ENCODE measurements at places on chromosomes 4 and X.

DNA sequence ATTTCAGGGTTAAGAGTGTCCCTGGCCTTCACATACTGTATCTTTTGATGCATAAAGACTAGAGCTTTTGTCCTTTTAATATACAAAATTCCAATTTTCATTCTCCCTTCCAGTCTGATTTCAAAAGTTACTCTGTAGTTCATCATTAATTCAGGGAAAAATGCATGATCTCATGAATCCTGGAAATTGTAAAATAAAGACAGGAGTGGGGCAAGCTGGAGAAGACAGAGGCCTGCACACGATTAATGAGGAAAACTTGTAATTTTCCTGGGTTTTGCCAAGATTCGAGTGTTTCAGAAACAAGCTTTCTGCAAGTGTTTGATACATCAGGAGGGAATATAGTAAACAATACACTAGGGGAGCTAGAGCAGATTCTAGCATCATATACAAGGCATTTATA, 947.9 kb downstream of the FAT4 start:
- no peak for DNase-seq
- H3K27ac ChIP-seq = no peak overlapping the region
- H3K27me3 ChIP-seq = no peaks in the 10 kb centered on the region
- peaks cover 3% of the 10 kb centered on the region for H3K4me1 ChIP-seq
- no peaks in the 10 kb centered on the region for H3K36me3 ChIP-seq

DNA sequence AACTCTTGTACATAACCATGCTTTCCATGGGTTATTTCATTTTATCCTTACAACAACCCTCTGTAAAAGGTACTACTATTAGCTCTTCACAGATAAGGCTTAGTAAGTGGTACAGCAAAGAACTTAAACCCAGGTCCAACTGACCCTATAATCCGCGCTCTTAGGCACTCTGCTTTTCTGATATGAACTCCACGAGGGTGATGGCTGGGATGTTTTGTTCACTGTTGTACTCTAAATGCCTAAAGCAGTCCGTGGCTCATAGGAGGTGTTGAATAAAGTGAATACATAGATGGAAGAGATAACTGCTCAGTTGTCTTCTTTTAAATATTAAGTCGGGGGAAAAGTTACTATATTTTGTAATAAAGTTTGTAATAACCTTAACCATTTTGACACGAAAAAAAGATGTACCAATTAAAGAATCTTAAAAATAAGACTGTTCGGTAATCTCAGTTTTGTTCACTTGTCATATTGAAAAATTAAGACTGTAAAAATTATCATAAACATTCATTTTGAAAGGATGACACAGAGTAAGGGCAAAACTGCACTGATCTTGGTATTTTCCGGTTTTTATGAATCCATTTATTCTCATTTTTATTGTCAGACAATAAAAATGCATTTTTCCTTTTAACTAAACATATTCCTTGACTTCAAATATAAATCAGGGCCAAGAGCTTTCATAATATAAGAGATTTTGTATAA, 166.5 kb downstream of the FBXW7 start:
- H3K27me3 ChIP-seq = no peaks in the 10 kb centered on the region
- H3K4me1 ChIP-seq = peaks cover 35% of the 10 kb centered on the region
- H3K4me3 ChIP-seq = peak overlapping the region; percentile 63

- DNase-seq = peak; percentile 31
- no peak overlapping the region for H3K4me3 ChIP-seq
- no peaks in the 10 kb centered on the region for H3K36me3 ChIP-seq
- peaks cover 22% of the 10 kb centered on the region for H3K4me1 ChIP-seq
- H3K27ac ChIP-seq = peak overlapping the region; percentile 23
- no peaks in the 10 kb centered on the region for H3K27me3 ChIP-seq
These were observed 41.1 kb upstream of the PPARGC1A start for GRCh38 chr4:23930750-23931488.

DNA sequence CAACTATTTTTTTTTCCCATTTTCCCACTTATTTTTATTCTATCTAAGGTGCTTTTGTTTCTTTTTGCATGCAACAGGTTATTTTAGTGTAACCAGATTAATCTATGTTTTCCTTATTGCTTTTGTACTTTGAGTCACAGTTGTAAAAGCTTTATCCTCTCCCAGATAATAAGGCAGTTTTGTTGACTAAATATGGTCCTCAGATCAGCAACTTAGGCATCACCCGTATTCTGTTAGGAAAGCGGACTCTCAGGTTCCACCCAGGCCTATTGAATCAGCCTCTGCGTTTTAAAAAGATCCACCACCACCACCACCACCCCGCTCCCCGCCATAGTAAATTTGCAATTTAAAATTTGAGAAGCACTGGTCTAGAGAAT, 58.6 kb upstream of the USP9X start:
- H3K4me3 ChIP-seq = peak overlapping the region; percentile 46
- H3K27ac ChIP-seq = peak overlapping the region; percentile 77
- H3K27me3 ChIP-seq = no peaks in the 10 kb centered on the region
- no peaks in the 10 kb centered on the region for H3K36me3 ChIP-seq
- DNase-seq = no peak
- H3K4me1 ChIP-seq = peaks cover 10% of the 10 kb centered on the region

DNA sequence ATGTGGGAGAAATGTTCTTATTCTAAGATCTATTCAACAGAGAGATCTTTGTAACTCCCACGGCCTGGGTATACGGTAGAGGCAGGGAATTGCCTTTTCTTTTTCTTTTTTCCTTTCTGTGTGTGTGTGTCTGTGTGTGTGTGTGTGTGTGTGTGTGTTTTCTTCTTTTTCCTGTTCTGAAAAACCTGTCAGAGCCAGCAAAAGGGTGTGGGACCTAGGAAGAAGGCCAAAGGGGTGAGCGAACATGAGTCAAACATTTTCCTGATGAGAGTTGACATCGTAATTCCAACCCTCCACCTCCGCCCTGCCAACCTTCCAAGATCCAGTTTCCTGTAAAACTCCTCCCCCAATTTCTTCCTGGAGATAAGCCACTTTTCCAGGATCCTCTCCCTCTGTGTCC, 2.8 kb upstream of the CHIC2 start:
- H3K27me3 ChIP-seq = peaks cover 6% of the 10 kb centered on the region
- H3K4me1 ChIP-seq = peaks cover 5% of the 10 kb centered on the region
- no peaks in the 10 kb centered on the region for H3K36me3 ChIP-seq
- no peak for DNase-seq
- no peak overlapping the region for H3K4me3 ChIP-seq

DNA sequence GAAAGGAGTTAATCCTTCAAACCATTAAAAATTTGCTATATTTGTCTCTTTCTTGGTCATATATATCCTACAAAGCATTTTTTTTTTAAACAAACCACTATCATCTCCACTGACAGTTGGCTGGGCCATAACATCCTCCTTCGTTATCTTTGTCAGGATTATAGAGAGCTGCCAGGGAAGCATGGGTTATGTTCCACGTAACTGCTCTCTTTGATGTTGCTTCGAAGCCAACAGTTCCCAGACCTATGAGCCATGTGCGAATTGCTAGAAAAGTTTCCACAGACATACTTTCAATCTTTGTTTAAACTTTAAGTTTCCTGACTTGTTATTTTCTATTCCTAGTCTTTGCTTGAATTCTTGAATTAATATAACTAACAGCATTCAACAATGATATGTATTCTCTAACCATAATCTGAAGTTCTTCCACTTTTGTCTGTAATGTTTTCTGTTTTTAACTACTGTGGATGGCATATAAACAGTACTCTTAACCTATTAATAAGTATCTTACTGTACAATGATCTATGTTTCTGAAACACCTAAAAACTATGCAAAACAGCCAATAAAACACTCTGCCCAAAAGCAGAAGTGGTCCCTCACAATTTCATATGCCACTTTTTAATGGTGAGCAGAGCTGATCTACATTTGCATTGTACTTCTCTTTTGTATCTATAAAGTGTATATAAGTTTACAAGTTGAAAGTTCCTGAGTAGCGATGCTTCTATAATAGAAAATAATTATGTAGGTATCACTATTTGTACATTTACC, 37.9 kb downstream of the EREG start:
- no peak overlapping the region for H3K27ac ChIP-seq
- H3K36me3 ChIP-seq = no peaks in the 10 kb centered on the region
- DNase-seq = no peak
- H3K4me3 ChIP-seq = no peak overlapping the region

- H3K4me1 ChIP-seq = no peaks in the 10 kb centered on the region
- peaks cover 5% of the 10 kb centered on the region for H3K27me3 ChIP-seq
- no peak for DNase-seq
- no peak overlapping the region for H3K27ac ChIP-seq
- no peaks in the 10 kb centered on the region for H3K36me3 ChIP-seq
These were observed 50.3 kb downstream of the MED28 start for GRCh38 chr4:17664755-17665154.

- H3K4me1 ChIP-seq = peaks cover 31% of the 10 kb centered on the region
- H3K27me3 ChIP-seq = peaks cover 18% of the 10 kb centered on the region
- peak overlapping the region; percentile 87 for H3K4me3 ChIP-seq
- H3K36me3 ChIP-seq = no peaks in the 10 kb centered on the region
- DNase-seq = no peak
These were observed 50.0 kb upstream of the TRIM2 start for GRCh38 chr4:153154007-153154975.

DNA sequence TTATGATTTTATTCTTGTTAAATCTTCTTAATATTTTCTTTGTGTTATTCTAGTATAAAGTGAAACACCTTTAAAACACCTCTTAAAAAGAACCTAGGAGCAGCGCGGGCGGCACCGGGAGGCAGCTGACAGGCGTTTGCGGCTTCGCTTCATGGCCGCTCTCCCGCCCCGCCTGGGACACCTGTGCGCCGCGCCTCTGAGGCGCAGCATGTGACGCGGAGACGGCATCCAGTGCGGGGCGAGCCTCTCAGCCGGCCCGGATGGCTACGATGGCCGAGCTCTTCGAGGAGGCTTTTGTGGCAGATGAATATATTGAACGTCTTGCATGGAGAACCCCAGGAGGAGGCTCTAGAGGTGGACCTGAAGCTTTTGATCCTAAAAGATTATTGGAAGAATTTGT, 1592.7 kb downstream of the TECRL start:
- no peak for DNase-seq
- H3K27ac ChIP-seq = no peak overlapping the region
- H3K27me3 ChIP-seq = no peaks in the 10 kb centered on the region
- no peak overlapping the region for H3K4me3 ChIP-seq
- H3K4me1 ChIP-seq = no peaks in the 10 kb centered on the region
